ENCODE measurements at places on chromosomes 12 and 14. TPM values are rescaled to one million over a fixed set of nuclear protein-coding genes. Genes with fewer than 3 reads are reported as not detected.

OR4K1 gene
- polyA plus RNA-seq = not detected

PLCZ1 gene
- not detected for polyA plus RNA-seq

EML1 gene
- not detected for polyA plus RNA-seq

MTHFD1 gene
- 74.7 TPM for polyA plus RNA-seq

RPGRIP1 gene
- 0.14 TPM for polyA plus RNA-seq

IL31 gene
- not detected for polyA plus RNA-seq

SLC24A4 gene
- not detected for polyA plus RNA-seq

OAS3 gene
- polyA plus RNA-seq = 12.9 TPM

CLEC4C gene
- polyA plus RNA-seq = 1.3 TPM

CYP27B1 gene
- polyA plus RNA-seq = 0.09 TPM

INHBE gene
- polyA plus RNA-seq = not detected

SCN8A gene
- 0.85 TPM for polyA plus RNA-seq

SOCS2 gene
- 0.51 TPM for polyA plus RNA-seq

AP5M1 gene
- polyA plus RNA-seq = 42.6 TPM

NDRG2 gene
- 4.9 TPM for polyA plus RNA-seq

GLIPR1L1 gene
- not detected for polyA plus RNA-seq

MOK gene
- polyA plus RNA-seq = 0.43 TPM

KRT73 gene
- polyA plus RNA-seq = not detected

PTPN6 gene
- polyA plus RNA-seq = 1,038 TPM

CDC42BPB gene
- polyA plus RNA-seq = 1.2 TPM

DENND5B gene
- polyA plus RNA-seq = 30.7 TPM

SCNN1A gene
- not detected for polyA plus RNA-seq

DUSP16 gene
- 0.30 TPM for polyA plus RNA-seq

SYCP3 gene
- 0.33 TPM for polyA plus RNA-seq

KCNH5 gene
- not detected for polyA plus RNA-seq

AMIGO2 gene
- polyA plus RNA-seq = 7.4 TPM

OLR1 gene
- polyA plus RNA-seq = not detected

ZNF891 gene
- polyA plus RNA-seq = 0.63 TPM

NDUFB1 gene
- 279 TPM for polyA plus RNA-seq

NTF3 gene
- polyA plus RNA-seq = not detected

PLEKHG7 gene
- polyA plus RNA-seq = 12.0 TPM

IAPP gene
- not detected for polyA plus RNA-seq

E2F7 gene
- polyA plus RNA-seq = not detected

WIF1 gene
- polyA plus RNA-seq = not detected

MMP17 gene
- 3.4 TPM for polyA plus RNA-seq

PSMA3 gene
- polyA plus RNA-seq = 120 TPM

IL22 gene
- not detected for polyA plus RNA-seq

CISTR gene
- polyA plus RNA-seq = not detected

SGPP1 gene
- 30.5 TPM for polyA plus RNA-seq

SERPINA12 gene
- not detected for polyA plus RNA-seq

GALNT16 gene
- polyA plus RNA-seq = not detected

PCED1B gene
- 34.0 TPM for polyA plus RNA-seq

PLEK2 gene
- not detected for polyA plus RNA-seq

MMP19 gene
- not detected for polyA plus RNA-seq

NPFF gene
- not detected for polyA plus RNA-seq

MBD6 gene
- polyA plus RNA-seq = 6.3 TPM

TXNDC16 gene
- 0.71 TPM for polyA plus RNA-seq

MGST1 gene
- not detected for polyA plus RNA-seq

CFAP251 gene
- polyA plus RNA-seq = not detected

FBXO34 gene
- polyA plus RNA-seq = 23.7 TPM
